ENCODE measurements at places on chromosomes 12 and 14.

DNA sequence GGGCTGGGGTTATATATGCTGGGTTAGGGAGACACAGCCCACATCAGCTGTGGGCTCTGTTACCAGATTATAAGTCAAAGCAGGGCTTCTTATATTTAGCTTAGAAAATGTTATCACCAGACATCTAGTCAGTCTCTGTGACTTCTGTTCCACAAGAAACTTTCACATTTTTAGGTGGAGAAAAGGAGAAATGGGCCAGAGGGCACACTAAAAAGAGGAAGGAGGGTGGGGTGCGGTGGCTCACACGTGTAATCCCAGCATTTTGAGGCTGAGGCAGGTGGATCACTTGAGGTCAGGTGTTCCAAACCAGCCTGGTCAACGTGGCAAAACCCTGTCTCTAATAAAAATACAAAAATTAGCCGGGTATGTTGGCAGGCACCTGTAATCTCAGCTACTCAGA is 28.0 kb upstream of the SLC38A1 start:
- no peak for DNase-seq

DNA sequence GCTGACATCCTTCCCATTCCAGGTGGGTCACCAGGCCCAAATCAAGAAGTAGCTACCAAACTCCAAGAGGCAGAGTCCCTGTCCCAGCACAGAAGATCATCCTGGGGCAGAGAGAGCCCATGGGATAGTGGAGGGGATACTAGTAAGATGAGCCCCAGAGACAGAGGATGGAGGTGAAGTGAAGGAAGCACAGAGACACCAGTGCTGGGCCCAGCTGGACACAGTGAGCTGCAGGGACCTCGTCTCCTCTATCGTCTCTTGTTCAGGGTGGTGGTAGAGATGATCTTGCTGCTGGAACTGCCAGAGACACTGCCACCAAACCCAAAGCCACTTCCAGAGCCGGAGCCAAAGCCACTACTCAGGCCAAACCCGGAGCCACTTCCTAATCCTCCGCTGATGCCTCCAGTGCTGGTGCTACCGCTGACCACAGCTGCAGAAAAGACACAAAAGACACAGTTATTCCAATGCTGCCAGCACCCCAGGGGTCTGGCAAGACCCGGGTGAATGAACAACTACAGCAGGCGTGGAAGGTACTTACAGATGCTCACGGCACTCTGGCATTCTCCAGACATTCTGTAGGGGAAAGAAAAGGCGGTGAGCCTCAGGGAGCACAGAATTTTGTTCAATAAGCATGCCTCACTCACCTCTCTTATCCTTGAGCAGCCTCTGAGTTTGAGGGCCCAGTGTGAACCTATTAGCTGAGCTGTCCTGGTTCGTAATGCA is 6.9 kb downstream of the KRT4 start:
- DNase-seq = no peak

DNA sequence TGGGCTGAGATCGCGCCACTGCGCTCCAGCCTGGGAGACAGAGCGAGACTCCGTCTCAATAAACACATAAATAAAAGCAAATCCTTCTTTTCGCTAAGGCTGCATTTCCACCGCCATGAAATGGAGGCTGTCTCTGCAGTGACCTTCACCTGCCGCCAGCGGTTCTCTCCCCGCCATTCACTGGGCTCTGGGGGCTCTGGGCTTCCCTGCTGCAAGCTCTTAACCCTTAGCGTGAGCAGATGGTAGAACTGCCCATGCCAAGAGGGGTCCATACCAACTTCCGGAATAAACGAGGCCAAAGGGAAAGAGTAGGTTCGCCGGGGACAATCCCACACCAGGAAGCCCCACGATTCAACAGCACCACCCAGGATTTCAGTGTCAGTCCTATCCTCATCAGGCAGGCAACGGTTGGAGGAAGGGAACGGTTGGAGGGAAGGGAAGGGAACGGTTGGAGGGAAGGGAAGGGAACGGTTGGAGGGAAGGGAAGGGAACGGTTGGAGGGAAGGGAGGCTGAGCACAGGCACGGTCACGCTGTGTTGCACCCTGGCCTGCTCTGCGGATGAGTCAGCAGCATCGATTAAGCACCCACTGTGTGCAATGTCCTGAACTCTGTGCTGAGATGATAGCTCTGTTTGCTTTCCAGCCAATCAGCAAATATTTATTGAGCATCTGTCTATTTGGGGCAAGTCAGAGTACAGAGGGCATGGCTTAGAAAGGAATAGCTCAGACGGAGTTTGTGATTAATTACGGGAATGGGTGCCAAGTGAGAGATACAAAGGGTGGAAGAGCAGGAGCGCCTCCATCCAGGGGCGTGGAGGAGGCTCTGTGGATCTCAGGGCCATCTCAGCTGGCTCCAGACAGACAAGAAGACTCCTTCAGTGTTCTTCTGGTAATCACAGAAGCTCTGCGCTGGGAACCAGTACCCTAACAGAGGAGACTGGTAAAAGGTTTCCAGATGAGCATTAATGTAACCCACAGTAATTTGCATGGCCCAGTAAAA is 77.9 kb downstream of the NINJ2 start:
- DNase-seq = no peak

GRCh38 chr14:104634886-104635570 is 30.5 kb upstream of the TMEM179 start:
- DNase-seq = no peak

DNA sequence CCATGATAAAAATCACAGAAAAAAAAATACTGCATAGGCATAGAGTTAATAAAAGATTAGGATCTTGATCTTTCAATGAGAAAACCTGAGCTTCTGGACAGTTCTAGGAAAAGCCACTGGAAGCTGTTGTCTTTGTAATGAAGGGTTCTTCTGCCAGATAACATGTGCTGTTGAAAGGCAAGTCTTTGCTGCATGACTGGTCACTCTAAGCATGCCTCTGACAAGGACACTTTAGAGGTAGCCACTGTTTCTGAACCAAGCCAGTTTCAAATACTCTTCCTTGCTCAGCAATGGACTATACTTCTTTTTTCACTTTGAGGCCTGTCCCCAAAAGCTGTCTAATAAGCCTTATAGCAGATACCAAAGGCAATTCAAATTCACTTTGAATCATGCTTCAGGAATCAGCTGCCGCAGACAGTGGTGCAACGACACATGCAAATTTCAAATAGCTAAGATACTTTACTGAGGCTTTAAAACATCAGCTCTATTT is 70.2 kb downstream of the BTG1 start:
- DNase-seq = no peak

- DNase-seq = no peak
Observed at GRCh38 chr12:44357494-44357893, 518.6 kb downstream of the NELL2 start.

GRCh38 chr12:21340403-21340802 is 5.7 kb upstream of the SLCO1A2 start:
- no peak for DNase-seq

DNA sequence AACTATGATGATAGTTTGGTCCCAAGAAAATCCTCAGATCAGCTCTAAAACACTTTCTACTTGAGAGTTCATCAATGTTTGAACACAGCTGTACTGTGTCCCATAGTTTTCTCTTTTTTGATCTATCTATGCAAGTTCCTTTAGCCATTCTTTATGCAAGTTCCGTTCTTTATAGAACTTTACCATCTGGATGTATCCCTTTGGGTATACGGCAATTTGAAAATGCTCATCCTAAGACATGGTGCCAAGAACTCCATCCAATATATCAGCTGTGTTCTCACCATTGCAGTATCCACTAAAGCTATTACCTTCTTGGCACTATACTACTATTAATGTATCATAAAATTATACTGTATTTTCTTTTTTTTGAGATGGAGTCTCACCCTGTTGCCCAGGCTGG is 276.9 kb downstream of the NOVA1 start:
- no peak for DNase-seq

- DNase-seq = no peak
Observed at GRCh38 chr12:15429262-15429661, 107.0 kb downstream of the PTPRO start.

Data from DMS 273 treated with DMSO at 0.1 percent for 48 hours (cell line).